ENCODE measurements at places on chromosomes 4 and X.

DNA sequence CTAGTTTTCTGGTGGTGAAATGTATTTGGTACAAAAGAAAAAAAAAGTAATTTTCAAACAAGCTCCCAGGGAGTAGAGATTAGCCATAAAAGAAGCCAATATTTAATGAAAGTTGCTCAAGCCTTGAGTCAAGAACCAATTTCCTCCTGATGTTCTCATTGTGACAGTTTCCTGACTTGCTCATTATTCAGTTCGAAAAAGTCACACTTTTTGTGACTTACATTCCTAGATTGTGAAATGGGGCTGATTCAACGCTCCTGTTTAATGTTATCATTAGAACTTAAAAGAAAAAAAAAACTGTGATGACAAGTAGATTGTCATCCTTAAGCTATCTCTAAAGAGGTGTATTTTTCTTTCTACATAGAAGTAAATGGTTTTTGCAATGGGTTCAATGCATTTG lies 122.6 kb upstream of the BMPR1B start:
- DNase-seq: peak; percentile 80

DNA sequence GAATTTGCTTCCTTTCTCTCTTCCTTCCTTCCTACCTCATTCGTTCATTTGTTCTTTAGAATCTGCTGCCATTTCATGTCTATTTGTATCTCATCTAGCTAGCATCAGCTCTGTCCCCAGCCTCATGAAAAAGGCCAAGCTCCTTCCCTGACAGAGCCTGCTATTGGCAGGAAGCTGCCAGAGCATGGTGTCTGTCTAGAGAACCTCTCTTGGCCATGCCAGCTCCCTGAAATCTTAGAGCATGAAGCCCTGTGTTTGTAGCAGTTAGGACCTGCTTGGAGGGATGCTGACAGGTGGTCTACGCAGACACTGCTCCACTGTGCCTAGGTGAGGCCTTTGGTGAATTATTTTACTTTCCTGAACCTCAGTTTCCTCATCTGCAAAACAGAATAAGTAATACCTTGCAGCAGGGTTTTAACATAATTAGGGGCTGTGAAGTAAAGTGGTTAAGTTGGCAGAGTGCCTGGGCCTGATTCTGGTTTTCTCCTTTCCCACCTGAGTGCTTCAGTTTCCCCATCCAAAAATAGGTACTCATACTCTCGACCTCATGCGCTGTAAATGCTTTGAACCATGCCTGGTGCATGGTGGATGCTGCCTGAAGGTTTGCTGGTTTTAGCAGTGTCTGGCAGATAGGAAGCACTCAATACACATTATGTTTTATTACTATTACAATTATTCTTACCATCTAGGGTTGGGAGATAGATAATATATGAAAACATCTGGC lies 4.7 kb downstream of the PTTG2 start:
- DNase-seq: no peak

DNA sequence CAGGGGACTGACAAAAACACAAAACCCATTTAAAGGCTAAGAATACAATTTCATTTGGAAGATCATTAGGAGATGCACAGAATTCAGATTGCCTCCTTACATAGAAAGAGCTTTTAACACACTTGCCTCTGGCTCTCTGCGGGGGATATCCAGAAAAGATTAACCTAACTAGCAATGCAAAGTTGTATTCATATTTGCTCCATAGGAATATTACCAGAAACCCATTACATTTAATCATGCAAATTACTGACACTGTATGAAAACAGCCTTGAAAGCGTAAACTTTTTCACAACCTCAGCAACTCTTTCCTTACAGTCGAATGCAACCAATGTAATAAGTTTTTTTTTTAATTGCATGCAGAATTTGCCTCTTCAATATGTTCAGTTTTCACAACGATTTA lies 1087.3 kb upstream of the PRKX start:
- no peak for DNase-seq

GRCh38 chr4:139419388-139419914 lies 34.5 kb upstream of the RAB33B start:
- peak; percentile 77 for DNase-seq

DNA sequence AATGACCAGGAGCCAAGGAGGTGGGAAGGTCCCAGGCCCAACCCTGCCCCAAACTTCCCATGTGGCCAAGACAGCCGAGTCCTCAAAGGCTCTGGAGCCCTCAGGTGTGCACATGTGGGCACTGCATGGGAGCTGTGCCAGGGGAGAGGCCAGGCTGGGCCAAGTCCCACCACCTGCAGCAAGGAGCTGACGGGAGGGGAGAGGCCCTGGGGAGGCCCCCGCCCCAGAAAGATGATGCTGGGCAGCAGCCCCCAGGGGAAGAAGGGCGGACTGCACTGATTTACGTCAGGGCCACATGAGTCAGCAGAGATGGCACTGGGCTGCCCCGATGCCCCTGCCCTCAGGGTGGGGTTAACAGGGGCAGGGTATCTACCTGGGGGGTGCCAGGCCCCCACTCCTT lies 1.4 kb downstream of the L1CAM start:
- no peak for DNase-seq

- DNase-seq: peak; percentile 27
Observed at GRCh38 chr4:89482251-89482650, 174.7 kb upstream of the GPRIN3 start.

- peak; percentile 24 for DNase-seq
Observed at GRCh38 chr4:3349116-3349515, 56.3 kb downstream of the RGS12 start.

DNA sequence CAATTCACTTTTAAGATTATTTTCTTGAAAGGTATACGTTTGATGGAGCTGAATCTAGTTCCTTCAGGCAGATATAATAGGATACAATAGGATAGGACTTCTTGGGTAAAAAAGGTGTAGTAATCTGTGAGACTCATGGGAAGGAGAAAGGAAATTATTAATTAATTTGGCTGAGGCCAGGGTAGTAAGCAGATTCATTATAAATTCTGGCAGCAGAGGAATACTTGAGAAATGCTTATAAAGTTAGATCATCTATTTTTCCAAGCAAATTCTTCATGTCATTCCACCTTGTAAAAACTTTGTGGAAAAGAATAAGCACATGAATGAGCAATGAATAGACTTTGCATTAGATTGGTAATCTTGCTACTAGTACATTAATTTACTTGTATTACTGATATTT lies 46.9 kb downstream of the GYPE start:
- DNase-seq: no peak

GRCh38 chr4:10872833-10873517 lies 188.4 kb upstream of the CLNK start:
- no peak for DNase-seq

DNA sequence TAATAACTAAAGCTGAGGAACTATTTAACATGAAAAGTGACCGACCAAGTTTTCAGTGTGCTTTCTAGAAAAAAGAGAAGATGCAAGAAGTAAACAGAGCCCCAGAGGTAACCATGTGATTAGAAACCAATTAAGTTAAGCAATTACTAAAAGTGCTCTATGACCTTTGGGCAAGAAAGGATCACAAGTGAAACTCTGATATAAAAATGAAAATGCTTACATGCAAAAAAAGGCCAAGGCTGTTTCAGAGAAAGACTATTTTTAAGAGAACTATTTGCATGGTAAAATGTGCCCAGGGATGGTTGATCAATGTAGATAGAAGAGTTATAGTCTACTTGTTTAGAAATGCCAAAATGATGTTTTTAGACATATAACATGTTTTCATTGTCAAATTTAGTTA lies 22.0 kb downstream of the KLHL15 start:
- DNase-seq: no peak

DNA sequence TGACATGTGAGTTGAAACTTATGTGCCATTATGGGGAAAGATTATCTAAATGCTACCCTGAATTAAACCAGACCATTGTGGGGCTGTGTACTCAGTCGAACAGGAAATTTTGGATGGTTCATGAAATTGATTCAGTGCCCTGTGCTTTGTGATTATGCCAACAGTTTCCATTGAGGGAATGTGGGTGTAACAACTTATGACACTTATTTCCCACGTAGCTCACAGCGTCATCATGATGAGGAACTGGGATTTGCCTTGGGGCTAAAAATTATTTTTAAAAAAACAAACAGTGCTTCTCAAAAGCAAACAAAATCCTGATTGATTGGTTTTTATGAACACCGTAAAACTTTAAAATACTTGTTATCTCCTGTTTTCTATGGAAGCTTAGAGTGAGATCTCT lies 8.3 kb upstream of the CLTRN start:
- peak; percentile 67 for DNase-seq

DNA sequence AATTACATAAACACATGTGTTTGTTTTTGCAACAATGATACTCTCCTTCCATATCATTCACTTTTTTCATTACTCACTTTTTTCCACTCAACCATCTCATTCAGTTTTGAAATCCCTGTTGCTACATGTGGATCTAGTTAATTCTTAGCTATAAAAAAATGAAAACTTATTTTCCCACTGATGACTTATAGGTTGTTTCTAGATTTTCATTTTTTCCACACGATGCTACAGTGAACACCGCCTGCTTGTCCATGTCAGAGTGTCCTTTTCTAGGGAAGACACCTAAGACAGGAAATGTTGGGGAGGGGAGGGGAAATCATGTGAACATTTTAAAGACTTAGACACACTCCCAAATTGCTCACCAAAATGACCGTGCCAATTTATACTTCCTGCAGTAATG lies 70.2 kb downstream of the SUPT20HL2 start:
- DNase-seq: peak; percentile 22

GRCh38 chr4:94551643-94552564 lies 100.2 kb downstream of the PDLIM5 start:
- no peak for DNase-seq

DNA sequence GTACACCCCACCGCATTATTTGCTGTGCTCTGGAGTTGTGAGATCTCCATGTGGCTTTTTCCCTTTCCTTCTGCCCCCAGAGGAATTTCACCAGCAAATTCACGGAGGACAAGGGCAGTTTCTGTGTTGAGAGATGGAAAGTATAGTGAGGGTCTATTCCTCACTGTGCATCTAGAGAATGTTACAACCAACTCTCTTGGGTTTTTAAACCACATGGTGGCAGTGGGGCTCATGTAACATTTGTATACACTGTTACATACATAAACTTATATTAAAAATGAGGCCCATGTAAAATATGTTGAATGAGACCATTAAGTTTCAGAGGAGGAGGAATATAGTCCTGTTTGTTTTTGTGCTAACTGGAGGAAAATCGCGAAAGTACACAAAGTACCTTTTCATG lies 909 bp upstream of the PRKG2 start:
- no peak for DNase-seq

GRCh38 chr4:159272273-159273140 lies 169.6 kb downstream of the RAPGEF2 start:
- no peak for DNase-seq

DNA sequence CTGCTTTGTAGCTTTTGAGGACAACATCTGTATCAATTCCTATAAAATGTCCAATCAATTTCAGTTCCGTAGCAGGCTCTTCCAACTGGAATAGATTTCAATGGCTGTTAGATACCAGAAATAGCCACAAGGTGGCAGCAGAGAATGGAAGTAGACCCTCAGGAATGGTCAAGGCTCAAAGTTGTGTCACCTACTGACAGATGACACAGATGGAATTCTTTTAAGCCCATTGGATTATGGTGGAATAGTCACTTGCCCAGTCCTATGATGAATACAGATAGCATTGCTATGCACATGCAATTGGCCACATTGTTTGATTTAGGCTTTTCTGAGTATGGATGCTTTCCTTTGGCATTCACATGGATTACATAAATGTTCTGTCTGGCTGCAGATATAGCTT lies 130.4 kb upstream of the RADX start:
- peak; percentile 63 for DNase-seq
